ENCODE measurements at places on chromosomes 2 and 18. TPM values are rescaled to one million over a fixed set of nuclear protein-coding genes. Genes with fewer than 3 reads are reported as not detected.

GRCh38 chr2:189409647-189410046 is 31.6 kb upstream of the WDR75 start:
- DNase-seq = no peak

GRCh38 chr2:98026927-98027522 is 31.3 kb upstream of the TMEM131 start:
- DNase-seq = no peak

GRCh38 chr2:96875498-96876268 is 5.8 kb upstream of the SEMA4C start:
- no peak for DNase-seq

- no peak for DNase-seq
Observed at GRCh38 chr18:53796040-53796729, 428.3 kb downstream of the MBD2 start.

- no peak for DNase-seq
Observed at GRCh38 chr18:63971320-63972001, 1.6 kb downstream of the SERPINB8 start.

GRCh38 chr2:16070648-16070971 is 130.3 kb downstream of the MYCN start:
- DNase-seq = no peak

DNA sequence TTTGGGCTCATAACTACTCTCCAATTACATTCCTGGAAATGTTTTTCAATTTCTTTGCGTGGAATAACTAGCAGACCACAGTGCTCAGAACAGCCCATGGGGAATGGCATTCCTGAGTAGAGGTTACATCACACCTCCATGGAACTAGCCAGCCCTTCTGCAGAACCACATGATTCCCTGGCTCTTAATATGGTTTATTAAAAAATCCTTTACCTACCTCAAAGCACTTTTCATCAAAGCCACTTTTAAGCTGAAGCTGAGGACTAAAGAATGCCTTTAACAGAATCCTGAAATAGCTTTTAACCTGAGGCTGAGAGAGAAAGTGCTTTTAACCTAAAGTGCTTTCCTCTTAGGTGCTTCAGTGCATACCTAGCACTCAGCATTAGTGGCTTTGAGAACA is 376.3 kb downstream of the ARHGAP15 start:
- no peak for DNase-seq

- DNase-seq = no peak
Observed at GRCh38 chr18:3654442-3655253, 204.7 kb downstream of the TGIF1 start.

DNA sequence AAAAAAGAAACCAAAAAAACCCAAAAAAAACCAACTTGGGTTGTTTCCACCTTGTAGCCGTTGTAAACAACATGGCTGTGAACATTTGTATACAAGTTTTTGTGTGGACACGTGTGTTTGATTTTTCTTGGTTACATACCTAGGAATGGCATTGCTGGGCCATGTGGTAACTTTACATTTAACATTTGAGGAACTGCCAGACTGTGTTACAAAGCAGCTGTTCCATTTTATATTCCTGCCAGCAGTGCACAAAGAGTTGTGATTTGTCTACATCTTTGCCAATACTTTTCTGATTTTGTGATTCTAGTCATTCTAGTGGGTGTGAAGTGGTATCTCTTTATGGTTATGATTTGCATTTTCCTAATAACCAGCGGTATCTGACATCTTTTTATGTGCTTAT is 22.5 kb downstream of the LPIN1 start:
- no peak for DNase-seq

DNA sequence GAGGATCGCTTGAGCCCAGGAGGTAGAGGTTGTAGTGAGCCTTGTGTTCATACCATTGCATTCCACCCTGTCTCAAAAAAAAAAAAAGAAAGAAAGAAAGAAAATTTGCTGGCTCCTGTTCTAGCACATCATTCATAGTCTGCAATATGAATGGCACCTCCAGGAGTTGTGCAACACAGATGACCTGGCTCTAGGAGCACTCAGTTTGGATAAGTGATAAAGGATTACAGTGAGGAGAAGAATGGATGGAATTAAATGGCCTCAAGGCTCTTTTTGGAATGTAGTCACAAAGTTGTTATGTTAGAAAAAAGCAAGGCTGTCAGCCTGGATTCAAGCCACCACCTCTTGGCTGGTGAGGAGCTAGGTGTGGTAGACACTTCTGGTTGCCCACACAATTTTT is 21.5 kb upstream of the SPRED2 start:
- DNase-seq = no peak

GRCh38 chr18:48848641-48849143 is 102.1 kb downstream of the SMAD7 start:
- no peak for DNase-seq

- no peak for DNase-seq
Observed at GRCh38 chr2:145460112-145460511, 940.2 kb upstream of the ZEB2 start.

Gene GAD1
- not detected for total RNA-seq

Gene MDH1
- total RNA-seq = 102 TPM

Gene ATP6V1B1
- not detected for total RNA-seq

Gene TCF23
- total RNA-seq = not detected

Gene CFAP65
- total RNA-seq = not detected

Gene RGPD3
- 0.44 TPM for total RNA-seq

Gene ABCG5
- total RNA-seq = not detected

Gene SERPINB10
- total RNA-seq = not detected

All from CD4-positive, CD25-positive, alpha-beta regulatory T cell (primary cell).